ENCODE measurements at places on chromosomes 2 and 18. TPM values are rescaled to one million over a fixed set of nuclear protein-coding genes. Genes with fewer than 3 reads are reported as not detected.

The CAPN14 gene
- total RNA-seq, result 0.32 TPM

The CD8B2 gene
- total RNA-seq, result not detected

The CCDC74A gene
- 0.35 TPM for total RNA-seq

The FBXO15 gene
- total RNA-seq, result not detected

The EPC2 gene
- total RNA-seq, result 18.5 TPM

The STAMBP gene
- total RNA-seq, result 27.7 TPM

The RNF152 gene
- total RNA-seq, result 11.4 TPM

The KIAA2012 gene
- total RNA-seq, result not detected

The ALPG gene
- total RNA-seq, result not detected

The PXDN gene
- total RNA-seq, result 15.6 TPM

DNA sequence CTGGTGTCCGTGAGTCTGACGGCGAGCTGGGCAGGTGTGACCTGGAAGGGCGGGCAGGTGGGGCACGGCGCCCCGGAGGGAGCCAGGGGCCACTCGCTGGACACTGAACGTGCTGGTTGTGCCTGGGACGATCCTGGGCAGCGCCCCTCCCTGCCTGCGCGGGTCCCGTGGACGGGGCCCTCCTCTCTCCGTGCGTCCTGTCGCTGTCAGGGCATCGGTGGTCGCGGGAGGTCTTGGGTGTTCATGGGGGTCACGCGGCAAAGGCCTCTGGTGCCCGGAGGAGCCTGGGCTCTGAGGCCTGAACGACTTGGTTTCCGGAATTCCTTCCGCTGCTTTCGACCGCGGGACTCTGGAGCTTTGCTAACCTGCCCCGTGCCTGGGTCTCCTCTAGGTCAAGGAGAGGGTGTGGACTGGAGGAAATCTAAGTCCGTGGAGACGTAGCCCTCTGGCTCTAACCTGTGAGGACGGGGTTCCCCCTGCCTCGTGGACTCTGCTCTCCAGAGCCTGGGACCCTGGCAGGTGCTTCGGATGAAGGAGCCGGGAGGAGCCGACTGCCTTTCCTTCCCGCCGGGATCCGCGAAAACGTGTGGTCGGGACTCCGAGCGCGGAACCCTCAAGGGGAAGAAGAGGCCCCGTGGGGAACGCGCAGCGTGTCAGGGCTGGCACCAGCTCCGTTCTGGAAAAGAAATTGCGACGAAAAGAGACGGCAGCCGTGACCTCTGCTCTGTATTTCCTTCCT, 14.7 kb downstream of the SOX11 start:
- DNase-seq, result no peak

DNA sequence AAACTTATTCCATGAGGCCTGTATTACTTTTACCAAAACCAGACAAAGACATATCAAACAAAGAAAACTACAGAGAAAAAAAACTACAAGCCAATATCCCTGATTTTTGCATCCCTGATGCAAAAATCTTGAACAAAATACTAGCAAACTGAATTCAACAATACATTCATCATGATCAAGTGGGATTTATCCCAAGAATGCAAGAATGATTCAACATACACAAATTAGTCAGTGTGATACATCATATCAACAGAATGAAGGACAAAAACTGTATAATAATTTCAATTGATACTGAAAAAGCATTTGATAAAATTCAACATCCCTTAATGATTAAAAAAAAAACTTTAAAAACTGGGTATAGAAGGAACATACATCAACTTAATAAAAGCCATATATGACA, 106.8 kb downstream of the SLC39A10 start:
- no peak for DNase-seq

GRCh38 chr2:42325609-42326008, 35.4 kb downstream of the COX7A2L start:
- DNase-seq, result no peak

- DNase-seq, result no peak
Observed at GRCh38 chr2:73131807-73132206, 19.1 kb upstream of the RAB11FIP5 start.

DNA sequence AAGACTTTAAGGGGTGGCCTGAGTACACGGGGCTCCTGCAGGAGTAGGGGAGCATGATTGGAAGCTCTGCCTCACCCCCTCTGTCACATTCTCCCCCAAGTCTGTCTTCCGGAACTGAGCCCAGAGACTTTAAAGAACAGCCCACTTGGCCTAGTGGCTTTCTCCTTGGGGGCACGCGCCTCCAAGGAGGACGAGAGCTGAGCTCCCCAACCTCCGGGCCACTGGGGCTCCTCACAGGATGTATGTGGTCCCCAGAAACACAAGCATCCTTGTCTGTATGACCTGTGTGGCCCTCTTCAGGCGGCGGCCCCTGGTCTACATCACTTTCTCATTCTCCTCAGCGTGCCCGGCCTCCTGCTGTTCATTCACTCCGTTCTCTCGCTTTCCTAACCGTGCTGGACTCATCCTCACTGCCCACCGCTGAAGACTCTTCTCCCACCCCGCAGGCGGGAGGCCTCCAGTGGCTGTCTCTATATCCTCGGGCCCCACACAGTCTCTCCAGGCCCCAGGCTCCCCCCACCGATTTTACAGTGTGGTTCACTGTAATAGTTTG, 23.7 kb downstream of the KCNF1 start:
- DNase-seq, result no peak

DNA sequence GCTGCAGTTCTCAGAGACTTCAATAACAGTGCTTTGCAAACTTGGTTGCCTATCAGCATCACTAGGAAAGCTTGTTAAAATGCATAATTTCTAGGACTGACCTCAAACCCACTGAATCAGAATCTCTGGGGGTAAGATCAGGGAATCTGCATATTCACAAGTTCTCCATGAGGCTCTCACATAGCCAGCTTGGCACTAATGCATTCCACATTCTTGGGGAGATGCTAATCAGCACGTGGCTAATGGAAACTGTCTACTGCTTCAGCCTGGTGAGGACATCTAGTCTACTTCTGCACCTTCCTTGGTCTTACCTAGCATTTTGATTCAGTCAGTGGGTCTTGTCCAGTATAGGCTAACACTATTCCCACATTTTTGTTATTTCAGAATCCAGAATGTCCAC, 56.3 kb downstream of the RBKS start:
- DNase-seq, result no peak

GRCh38 chr2:236861196-236861875, 224.4 kb upstream of the COPS8 start:
- DNase-seq, result no peak

DNA sequence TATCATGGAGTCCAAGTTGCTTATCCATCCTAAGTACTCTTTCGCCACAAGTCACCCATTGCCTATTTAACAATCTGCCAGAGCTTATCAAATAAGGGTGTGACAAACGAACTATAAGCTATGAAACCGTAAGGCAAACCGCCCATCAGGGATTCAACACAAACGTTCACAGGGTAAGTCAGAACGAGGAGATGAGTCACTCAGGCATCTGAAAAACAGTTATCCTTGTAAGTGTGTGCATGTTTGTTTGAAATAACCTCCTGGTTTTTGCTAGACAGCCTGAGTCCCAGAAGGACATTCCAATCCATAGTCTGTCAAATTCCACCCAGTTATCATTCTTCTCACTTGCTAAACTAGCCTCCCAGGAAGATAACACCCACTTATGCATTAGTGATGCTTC, 299.1 kb downstream of the PAX3 start:
- DNase-seq, result no peak

- DNase-seq, result no peak
Observed at GRCh38 chr2:75237296-75237695, 38.0 kb upstream of the TACR1 start.

DNA sequence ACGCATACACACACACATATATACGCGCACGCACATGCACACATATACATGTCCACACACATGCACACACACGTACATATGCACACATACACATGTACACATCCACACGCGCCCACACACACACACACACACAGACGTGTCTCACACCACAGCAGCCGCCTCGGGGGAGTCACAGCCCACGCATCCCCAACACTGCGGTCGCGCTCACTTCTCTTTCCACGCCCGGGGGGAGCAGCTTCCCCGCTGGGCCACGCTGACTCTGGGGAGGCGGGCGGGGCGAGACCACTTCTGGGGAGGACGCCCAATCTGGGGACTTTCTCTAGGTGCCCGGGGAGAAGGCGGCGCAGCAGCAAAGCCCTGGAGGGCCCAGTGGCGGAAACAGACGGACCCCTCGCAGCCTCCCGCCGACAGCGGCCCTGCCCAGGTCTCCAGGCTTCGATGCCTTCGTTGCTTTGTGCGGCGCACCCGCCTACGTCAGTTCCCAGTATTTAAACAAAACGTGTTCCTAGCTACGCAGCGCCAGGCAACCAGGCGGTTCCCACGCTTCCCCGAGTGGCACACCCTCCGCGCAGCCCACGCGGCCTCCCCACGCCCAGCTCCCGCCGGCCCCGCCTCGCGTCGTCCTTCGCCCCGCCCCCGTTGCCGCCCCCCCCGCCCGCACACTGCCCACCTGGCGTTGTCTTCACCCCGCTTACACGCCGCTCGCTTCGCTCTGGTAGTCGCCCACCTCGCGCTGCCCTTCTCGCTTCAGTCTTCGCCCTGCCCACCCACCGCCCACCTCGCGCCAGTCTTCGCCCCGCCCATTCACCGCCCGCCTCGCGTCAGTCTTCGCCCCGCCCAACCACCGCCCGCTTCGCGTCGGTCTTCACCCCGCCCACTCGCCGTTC, 810 bp upstream of the RBFA start:
- DNase-seq, result peak; percentile 91

DNA sequence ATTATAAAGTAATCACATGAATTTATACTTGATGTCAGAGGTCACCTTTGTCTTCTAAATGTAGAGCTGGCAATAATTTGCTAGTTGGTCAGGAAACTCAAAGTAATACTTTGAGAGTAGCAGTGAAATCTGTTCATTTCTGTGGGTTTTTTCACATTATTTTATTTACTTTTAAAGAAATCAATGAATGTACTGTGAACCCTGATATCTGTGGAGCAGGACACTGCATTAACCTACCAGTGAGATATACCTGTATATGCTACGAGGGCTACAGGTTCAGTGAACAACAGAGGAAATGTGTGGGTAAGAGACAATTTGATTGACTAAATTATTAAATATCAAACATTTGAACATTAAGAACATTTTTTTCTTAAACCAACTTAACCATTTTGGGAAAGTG, 203.0 kb upstream of the RASGRP3 start:
- DNase-seq, result no peak

DNA sequence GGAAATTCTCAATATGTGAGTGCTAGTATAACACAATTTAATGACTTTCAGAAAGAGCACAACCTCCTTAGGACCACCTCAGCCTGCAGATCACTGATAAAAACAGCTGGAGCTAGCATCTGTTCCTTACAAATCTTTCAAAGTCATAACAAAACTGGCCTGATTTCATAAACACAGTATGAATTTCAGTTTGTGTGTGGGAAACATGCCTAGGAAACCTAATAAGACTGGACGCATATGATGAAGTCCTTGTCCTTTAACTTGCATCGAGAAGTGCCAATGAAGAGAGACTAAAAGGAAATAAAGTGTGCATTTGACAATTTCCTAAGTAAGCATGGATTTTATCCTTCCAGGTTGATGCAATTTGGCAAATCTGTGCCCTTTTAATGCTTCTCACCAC, 74.1 kb upstream of the KLHL14 start:
- DNase-seq, result no peak

DNA sequence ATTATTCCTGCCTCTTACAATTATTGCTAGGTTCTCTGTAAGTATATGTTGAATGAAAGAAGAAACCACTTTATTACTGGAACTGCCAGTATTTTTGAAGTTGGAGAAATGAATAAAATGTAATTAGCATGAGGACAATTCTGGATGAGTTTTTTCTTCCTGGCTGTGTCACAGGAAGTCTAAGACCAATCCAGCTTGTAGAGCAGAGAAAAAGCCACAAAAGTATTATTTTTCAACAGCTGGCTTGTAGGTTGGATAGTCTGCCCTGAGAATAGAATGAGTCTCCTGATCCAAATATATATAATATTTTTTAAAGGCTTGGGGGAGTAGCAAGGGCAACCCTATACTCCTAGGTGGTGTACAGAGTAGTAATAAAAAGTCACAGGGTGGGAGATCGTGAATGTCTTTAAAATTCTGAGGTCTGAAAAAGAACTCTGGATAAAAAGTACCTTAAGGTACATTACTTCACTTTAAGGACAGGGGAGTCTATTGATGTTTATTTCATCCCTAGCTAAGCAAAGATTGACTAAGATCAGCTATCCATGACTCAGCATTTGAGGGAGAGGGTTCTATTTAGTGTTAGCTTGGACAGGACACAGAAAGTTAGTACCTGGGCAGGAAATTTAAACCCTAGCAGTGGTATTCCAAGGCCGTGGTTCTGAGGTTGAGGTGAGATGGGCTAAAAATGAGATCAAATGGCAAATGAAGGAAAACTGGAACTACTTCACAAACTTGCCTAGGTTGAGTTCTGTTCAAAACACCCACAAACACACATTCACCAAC, 31.7 kb downstream of the SLC40A1 start:
- DNase-seq, result no peak

DNA sequence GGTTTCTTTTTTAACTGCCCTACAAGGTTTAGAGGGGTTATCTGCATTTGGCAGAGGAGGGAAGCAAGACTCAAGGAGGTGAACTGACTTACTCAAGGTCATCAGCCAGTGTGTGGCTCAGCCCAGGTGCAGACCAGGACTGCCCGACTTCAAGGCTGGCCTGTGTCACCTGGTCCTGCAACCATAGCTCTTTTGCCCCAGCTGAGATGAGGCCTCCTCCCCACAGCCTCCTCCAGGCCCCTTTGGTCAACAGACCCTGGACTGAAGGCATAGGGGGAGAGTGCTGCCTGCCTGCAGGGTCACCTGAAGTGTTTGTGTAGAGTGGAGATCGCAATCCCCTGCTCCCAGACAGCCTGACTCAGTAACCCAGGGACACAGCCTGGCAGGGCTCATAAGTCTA, 168.5 kb upstream of the GLI2 start:
- no peak for DNase-seq

GRCh38 chr2:105761931-105762515, 17.3 kb downstream of the NCK2 start:
- DNase-seq, result no peak

- DNase-seq, result peak; percentile 62
Observed at GRCh38 chr18:3012136-3013023, 564 bp downstream of the LPIN2 start.

DNA sequence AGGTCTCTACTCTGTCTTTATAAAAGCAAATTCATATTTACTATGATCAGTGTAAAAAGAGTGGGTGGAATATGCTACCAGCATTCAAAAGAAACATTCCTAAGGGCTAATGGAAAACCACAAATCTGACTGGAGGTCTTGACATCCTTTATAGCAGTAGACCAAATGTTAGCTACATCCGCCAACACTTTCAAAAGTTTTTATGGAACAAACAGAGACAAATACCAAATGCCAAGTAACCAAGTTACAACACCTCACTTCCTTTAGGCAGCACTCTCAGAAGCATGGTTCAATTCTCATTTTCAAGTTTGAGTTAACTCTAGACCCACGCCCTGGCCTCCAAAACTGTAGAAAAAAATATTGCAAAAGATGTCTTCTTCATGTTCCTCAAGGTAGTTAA, 78.3 kb upstream of the SETBP1 start:
- DNase-seq, result no peak

Data from Right ventricle myocardium superior (tissue), 1 donor.